Hematopoietic multipotent progenitor cell treated with erythropoietin and hydrocortisone succinate and interleukin-3 and kit ligand, for 6 days (in vitro differentiated cells): ENCODE measurements at places on chromosomes 7 and 10.

DNA sequence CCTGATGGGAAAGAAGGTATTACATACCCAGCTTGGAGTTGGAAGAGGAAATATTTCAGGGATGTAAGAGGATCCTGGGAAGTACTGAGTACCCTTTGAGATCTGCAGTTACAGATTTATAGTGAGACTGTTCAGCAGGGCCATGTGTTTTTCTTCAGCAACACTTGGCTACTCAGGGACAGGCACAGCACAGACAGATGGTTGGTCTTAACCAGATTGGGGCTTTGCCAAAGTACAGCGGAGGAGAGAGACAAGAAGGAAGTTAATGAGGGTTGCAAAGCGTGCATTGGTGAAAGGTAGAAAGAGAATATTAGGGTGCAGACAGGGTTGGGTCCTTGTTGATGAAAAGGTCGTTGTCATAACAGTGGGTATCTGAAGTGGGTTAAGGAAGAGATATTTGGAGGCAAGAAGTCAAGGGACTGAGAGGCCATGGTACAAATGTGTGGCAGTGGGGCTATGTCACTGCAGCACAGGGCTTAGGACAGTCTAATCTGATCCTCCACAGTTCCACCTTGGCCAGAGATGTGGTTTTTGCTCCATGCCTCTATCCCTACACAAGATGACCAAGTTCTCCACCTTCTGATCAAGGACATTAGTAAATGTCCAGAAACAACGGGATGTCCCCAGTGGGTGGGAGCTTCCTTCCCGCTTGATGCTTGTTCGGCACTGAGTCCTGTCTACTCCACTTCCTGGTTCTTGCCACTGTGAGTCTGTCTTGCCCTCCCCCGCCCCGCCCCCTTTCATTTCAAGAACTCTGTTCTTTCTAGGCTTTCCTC is 18.9 kb upstream of the DNAJC1 start:
- DNase-seq = peak; percentile 39

GRCh38 chr7:73387221-73387828 is 46.3 kb upstream of the FZD9 start:
- DNase-seq = no peak

- DNase-seq = no peak
Measured at GRCh38 chr10:100553929-100554328, 18.2 kb downstream of the HIF1AN start.

GRCh38 chr10:89283936-89284475 is 17.8 kb upstream of the IFIT2 start:
- no peak for DNase-seq

GRCh38 chr10:51000976-51001375 is 73.3 kb upstream of the PRKG1 start:
- DNase-seq = no peak

DNA sequence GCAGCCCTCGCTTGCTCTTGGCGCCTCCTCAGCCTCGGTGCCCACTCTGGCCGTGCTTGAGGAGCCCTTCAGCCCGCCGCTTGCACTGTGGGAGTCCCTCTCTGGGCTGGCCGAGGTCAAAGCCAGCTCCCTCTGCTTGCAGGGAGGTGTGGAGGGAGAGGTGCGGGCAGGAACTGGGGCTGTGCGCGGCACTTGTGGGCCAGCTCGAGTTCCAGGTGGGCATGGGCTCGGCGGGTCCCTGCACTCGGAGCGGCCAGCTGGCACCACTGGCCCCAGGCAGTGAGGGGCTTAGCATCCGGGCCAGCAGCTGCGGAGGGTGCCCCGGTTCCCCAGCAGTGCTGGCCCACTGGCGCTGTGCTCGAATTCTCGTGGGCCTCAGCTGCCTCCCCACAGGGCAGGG is 152.1 kb upstream of the SEMA3C start:
- no peak for DNase-seq

DNA sequence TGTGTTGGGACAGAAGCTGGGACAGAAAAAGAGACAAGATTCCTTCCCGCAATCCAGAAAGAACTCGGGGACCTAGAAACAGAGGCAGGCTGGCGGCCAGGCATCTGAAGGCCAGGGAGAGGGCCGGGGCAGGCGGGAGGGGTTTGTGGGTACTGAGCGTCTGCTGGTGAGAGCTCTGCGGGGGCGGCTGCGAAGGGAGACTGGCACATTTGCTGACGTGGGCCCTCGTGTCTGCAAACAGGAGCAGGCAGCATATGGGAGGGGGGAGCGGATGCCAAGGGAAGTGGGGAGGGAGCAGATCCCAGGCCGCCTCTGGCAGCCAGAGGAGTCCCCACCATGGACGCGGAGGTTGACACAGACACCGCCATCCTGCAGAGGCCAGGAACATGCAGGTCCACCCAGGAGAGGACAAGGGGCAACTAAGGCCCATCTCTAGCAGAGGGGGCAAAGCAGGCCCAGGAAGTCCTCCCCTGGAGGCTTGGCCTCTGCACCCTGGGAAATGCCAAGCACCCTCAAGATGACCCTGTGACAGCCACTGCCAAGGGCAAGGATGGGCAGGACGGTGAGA is 32.2 kb downstream of the KCNH2 start:
- peak; percentile 57 for DNase-seq

DNA sequence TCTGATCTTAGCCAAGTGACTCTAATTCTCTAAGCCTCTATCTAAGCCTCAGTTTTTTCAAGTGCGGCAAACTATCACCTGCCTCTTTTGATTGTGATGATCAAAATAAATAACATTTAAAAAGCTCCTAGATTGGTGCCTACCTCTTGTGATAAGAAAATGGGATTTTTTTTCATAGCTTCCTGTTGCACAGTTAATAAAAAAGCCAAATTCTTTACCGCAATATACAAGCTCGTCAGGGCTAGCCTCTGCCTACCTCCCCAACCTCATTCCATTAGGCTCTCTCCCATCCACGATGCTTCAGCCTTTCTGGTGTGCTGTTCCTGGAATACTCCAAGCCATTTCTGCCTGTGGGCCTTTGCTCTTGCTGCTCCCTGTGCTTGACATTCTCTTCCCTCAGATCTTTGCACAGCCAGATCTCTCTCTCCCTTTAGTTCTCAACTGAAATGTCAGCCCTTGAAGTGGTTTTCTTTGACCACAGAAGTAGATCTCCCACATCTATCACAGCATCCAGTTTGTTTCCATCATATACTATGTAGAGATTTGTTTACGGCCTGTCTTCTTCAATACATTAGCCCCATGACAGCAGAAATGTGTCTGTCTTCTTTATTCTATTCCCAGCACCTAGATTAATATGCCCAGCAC is 48.8 kb downstream of the SFR1 start:
- no peak for DNase-seq

- DNase-seq = no peak
Measured at GRCh38 chr10:105139363-105139896, 498.3 kb downstream of the SORCS3 start.

- no peak for DNase-seq
Measured at GRCh38 chr7:98119256-98119918, 12.7 kb downstream of the LMTK2 start.

GRCh38 chr10:91048380-91048779 is 127.5 kb upstream of the ANKRD1 start:
- DNase-seq = no peak

DNA sequence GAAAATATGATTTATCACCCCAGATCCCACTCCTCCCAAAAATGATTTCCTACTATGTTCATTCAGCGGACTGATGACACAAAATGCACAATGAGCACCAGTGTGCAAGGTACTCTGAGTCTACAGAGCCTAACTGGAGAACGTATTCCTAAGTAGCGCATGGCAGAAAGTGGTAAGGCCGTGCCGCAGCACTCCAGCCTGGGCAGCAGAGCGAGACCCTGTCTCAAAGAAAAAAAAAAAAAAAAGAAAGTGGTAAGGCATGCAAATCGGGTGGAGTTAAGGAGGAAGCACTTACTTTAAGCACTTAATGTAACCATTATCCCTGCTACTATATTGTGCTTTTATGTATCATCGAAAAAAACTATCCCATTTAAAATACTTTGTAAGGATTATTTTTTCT is 25.5 kb downstream of the CYP51A1 start:
- DNase-seq = no peak

DNA sequence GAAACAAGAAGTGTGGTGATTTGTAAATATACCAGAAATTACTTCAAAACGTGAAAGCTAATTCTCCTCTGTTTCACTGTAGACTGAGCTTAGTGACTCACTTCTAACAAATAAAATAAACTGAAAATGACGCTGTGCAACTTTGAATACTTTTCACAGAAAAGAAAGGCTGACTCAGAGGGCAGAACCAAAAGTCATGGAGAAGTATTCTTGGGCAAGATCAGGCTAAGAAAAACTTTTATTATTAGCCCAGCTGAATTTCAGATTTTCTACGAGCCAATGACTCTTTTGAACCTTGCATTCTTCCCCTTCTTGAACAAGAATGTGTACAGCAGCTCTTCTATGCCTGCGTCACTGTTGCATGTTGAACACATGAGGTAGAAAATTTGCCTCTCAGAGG is 527.3 kb upstream of the GHITM start:
- no peak for DNase-seq

DNA sequence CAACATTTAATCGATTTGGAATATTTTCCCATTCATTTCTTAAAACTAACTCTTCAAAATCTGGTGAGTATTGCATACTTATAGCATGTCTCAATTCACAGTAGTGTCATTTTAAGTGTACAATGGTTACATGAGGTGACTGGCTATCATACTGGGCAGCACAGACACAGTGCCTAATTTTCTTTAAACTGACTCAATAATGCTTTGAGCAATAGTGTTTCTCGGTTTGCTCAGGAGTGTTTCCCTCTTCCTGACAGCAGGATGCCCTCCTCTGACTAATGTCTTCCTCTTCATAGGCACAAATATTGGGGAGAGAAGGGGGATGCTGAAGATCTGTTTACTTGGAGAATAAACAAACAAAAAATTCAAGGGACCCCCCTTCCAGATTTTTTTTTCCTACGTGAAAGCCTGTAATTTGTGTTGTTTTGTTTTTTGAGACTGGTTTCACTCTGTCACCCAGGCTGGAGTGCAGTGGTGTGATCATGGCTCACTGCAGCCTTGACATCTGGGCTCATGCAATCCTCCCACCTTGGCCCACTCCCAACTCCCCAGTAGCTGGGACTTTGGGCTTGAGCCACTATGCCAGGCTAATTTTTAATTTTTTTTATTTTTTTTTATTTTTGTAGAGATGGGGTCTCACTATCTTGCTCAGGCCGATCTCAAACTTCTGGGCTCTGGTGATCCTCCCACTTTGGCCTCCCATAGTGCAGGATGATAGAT is 2.2 kb downstream of the MRC1 start:
- no peak for DNase-seq

DNA sequence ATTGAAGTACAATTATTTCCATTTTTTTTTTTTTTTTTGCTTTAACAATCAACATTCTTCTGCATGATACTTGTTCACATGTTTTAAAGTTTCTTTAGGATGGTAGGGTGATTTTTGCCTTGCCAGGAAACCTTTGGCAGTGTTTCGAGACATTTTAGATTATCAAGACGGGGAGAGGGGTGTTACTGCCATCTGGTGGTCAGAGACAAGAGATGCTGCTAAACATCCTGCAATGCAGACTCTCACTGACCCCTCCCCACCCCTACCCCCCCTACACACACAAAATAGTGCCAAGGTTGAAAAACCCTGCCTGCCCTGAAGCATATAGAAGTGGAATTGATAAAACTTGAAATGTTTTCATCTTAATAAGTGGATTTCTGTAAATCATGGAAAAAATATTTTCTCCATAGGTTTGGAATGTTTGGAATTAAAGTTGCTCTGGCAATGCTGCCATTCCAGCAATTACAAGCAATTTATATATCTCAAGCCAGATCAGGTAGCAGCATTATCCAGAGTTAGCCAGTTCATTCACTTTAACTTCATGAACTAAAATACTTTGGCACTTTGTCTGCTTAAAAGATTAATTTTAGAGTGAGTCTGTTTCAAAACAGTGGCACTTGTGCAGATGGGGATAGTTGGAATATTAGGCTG is 62.1 kb downstream of the SDHAF3 start:
- peak; percentile 83 for DNase-seq

- no peak for DNase-seq
Measured at GRCh38 chr10:102135956-102136526, 3.2 kb downstream of the PPRC1 start.

DNA sequence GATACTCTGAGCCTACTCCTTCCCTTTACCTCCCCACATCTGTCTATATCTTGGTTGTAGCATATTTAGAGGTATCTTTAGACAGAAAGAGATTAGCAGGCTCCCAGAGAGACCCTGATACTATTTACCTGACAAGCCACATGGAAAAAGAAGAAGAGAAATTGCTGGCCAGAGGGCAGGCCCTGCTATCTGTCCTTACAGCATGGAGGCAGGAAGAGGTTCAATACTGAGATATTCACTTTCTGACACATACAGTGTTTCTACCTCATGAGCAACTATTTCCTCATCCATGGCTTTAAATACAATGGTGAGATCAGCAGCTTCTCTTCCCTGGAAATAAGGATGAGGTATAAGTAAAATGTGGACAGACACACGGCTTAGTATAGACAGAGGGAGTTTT is 33.9 kb upstream of the TSPAN13 start:
- peak; percentile 21 for DNase-seq

DNA sequence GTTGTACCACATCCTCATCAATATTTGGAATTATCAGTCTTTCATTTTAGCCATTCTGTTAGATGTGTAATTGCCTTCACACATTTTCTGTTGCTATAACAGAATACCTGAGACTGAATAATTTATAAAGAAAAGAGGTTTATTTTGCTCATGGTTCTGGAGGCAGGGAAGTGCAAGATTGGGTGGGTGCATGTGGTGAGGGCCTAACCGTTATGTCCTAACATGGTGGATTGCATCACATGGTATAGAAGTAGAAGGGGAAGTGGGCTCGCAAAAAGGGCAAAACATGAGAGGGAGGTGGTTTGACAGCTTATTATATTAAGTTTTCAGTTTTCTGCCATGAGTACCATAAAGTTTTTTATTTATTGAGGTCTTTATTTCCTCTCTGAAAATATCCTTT is 452.0 kb downstream of the ARL4A start:
- peak; percentile 4 for DNase-seq

- peak; percentile 80 for DNase-seq
Measured at GRCh38 chr7:88205179-88205578, 14.7 kb downstream of the SRI start.

- no peak for DNase-seq
Measured at GRCh38 chr7:135678612-135679575, 16.6 kb downstream of the STMP1 start.

DNA sequence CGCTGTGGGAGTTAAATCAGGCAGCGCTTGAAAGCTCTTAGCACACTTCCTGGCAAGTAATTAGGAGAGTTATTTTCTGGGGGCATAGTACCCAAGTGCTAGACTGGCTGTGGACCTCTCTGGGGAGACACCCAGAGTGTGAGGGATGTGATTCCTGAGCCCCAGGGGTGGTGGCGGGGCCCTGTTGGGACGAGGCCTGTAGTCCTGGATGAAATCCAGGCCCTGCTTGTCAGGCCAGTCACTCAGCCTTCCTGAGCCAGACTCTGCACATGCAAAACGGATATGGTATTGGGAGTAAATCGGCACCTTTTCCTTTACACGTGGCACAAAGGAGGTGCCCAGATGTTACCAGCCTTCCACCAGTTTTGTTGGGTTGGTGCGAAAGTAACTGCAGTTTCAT is 31.2 kb downstream of the TRRAP start:
- DNase-seq = no peak

- DNase-seq = no peak
Measured at GRCh38 chr10:96690755-96691730, 29.3 kb downstream of the PIK3AP1 start.

- no peak for DNase-seq
Measured at GRCh38 chr7:106480161-106480579, 180.8 kb downstream of the CCDC71L start.
